CD8-positive, alpha-beta memory T cell (primary cell): ENCODE measurements at places on chromosomes 5 and 9. TPM values are rescaled to one million over a fixed set of nuclear protein-coding genes. Genes with fewer than 3 reads are reported as not detected.
A peak's percentile ranks its signal among the peaks of the same experiment; 100 is the strongest.

FOXI1 gene
- not detected for total RNA-seq

ZCCHC10 gene
- total RNA-seq = 35.0 TPM

ENTREP1 gene
- total RNA-seq = not detected

DBN1 gene
- total RNA-seq = 50.5 TPM

PPP6C gene
- 50.5 TPM for total RNA-seq

GABRA1 gene
- not detected for total RNA-seq

TMEM174 gene
- total RNA-seq = not detected

ALDH7A1 gene
- 4.4 TPM for total RNA-seq

RNF183 gene
- total RNA-seq = not detected

PAEP gene
- not detected for total RNA-seq

ABHD17B gene
- total RNA-seq = 17.0 TPM

GRCh38 chr9:82535432-82535998 lies 527.4 kb downstream of the RASEF start:
- H3K36me3 ChIP-seq = no peaks in the 10 kb centered on the region
- no peaks in the 10 kb centered on the region for H3K4me1 ChIP-seq
- H3K27ac ChIP-seq = no peak overlapping the region
- DNase-seq = no peak

GRCh38 chr5:59146729-59147128 lies 563.9 kb downstream of the RAB3C start:
- H3K27ac ChIP-seq = no peak overlapping the region
- no peaks in the 10 kb centered on the region for H3K27me3 ChIP-seq
- H3K4me1 ChIP-seq = no peaks in the 10 kb centered on the region
- no peaks in the 10 kb centered on the region for H3K36me3 ChIP-seq
- no peak for DNase-seq

DNA sequence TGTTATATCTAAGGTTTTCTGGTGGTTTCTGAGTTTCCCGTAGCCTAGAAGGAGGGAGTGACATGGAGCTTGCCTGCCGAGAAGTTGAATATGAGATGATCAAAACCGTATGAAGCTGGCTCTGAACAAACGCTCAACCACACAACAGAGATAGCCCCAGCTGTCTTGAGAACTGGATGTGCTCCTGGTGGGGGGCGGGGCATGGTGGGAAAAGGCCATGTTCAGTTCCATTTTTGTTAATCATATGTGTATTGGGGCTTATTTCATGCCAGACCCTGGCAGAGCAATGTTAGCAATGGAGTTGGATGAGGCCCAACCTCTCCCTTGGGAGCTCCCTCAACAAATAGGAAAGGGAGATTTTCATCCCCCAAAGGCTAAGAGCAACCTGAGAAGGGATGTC lies 4.8 kb downstream of the CCL19 start:
- DNase-seq = no peak

DNA sequence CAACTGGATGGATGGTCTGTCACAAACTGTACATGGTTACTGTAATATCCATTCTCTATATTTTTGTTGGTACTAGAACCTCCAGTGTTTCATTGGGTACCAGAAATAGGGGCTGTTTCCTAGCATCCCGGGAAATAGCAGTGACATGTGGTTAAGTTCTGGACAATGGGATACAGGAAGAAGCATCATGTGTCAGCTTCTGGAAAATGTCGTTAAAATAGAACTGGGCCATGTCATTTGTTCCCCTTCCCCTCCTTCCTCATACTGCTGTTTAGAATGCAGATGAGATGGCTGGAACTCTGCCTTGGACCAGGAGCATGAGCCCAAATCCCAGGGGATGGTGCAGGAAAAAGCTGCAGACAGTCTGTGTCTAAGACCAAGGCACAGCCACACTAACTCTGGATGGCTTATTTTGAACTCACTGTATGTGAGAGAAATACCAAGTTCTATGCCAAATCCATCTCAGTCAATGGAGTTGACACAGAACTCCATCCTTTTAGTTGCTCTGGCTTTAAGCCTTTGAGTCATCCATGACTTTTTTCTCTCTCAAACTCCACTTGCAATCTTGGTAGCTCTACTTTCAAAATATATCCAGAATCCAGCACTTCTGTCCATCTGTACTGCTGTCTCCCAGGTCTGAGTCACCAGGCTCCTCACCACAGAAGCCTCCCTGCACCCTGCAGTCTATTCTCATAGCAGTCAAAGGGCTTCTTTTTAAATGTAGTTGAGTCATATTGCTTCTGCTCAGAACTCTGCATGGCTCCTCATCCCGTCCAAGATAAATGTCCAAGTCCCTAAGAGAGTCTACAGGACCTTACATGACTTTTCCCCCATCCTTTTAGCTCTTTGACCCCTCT lies 184.2 kb downstream of the NSG2 start:
- no peaks in the 10 kb centered on the region for H3K4me1 ChIP-seq
- no peaks in the 10 kb centered on the region for H3K36me3 ChIP-seq
- H3K4me3 ChIP-seq = no peak overlapping the region

DNA sequence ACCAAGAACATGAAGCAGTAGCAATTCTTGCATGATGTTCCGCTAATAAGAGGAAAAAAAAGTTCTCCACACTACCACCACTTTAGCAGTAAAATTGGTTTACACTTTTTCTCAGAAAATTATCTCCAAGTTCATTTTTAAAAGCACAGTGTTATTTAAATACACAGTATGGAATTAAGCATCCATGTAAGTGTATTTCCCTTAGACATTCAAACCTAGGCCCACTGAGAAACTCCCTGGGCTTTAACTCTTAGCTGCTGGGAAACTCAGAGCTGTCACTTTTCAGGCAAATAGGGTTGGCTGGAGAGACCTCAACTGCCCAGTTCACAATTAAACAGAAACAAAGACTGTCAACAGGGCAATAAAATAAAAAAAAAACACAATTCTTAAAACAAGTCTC lies 2.7 kb downstream of the GNAQ start:
- DNase-seq = no peak
- H3K27ac ChIP-seq = no peak overlapping the region
- H3K4me1 ChIP-seq = peaks cover 33% of the 10 kb centered on the region
- H3K4me3 ChIP-seq = peak overlapping the region; percentile 8

DNA sequence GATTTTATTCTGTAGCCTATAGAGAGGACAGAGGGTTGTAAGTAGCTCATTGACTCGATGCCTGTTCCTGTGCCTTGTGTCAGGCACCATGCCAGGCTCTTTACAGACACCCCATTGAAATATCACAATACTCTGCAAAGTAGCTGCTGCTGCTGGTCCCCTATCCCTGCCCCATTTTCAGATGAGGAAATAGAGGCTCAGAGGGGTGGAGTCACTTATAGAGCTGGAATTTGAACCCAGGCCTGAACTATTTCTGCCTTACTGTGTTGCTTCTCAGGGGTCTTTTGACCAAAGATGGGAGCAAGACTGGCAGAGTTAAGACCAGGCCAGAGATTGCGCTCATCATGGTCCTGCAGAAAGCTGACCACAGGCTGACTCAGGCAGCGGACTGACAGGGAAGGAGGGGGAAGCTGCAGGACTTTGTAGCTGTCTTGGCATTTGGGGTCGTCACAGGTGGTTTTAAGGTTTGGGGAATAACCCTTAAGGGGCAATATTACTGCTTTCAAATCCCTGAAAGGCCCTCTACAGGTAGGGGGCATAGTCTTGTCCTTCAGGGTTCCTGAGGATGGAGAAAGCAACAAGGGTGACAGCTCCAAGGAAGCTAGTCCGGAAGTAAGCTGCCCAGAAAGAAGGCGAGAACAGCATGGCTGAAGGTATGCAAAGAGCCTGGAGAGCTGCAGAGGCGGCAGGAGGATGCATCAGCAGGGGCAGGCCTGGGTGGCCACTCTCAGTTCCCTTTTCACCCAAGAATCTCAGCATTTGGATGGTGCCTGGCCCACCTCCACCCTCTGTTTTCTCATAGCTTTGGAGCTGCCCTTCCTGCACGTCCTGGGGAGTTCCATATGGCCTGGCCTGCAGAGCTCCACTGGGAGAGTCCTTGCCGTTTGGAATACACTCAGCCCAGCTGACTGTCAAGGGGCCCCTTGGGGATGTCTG lies 18.3 kb upstream of the NDST1 start:
- H3K4me1 ChIP-seq = peaks cover 5% of the 10 kb centered on the region
- DNase-seq = no peak
- H3K4me3 ChIP-seq = no peak overlapping the region
- no peaks in the 10 kb centered on the region for H3K36me3 ChIP-seq
- peaks cover 4% of the 10 kb centered on the region for H3K27me3 ChIP-seq
